ENCODE measurements at places on chromosomes 1 and 21.

GRCh38 chr1:24849672-24850295 is 80.3 kb downstream of the RUNX3 start:
- no peak for DNase-seq

- DNase-seq = no peak
Observed at GRCh38 chr1:15185617-15186016, 32.1 kb downstream of the TMEM51 start.

GRCh38 chr1:156673387-156674121 is 3.7 kb downstream of the NES start:
- DNase-seq = no peak

DNA sequence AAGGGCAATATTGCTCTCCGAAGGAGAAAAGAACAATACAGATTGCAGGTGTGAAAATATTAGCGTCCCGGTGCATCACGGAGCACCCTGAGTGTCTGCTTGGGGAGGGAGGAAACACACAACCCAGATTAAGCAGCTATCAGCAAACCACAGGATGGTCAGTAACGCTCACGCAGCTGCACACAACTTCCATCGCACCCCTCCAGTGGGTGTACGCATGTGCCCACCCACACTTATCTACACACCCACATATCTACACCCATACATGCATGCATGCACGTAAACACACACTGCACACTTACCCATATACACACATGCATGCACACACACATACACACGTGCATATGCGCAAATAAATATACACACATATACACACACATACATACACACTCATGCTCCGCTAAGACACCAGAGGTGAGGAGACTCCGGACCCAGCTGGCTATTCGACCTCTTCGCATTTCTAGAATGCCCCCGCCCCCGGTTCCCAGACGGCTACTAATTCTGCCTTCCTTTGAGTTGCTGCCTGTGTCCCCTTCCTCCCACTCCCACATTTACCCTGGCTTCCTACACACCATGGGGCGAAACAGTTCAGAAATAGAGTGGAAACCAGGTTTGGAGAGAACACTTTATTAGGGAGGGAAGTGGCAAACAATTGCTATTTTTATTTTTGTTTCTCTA is 26.2 kb downstream of the ITPKB start:
- no peak for DNase-seq

GRCh38 chr21:27817902-27818623 is 851.2 kb upstream of the ADAMTS5 start:
- no peak for DNase-seq

- DNase-seq = no peak
Observed at GRCh38 chr1:226779561-226779960, 40.5 kb upstream of the ITPKB start.

- DNase-seq = no peak
Observed at GRCh38 chr21:18354947-18355346, 48.6 kb downstream of the TMPRSS15 start.

DNA sequence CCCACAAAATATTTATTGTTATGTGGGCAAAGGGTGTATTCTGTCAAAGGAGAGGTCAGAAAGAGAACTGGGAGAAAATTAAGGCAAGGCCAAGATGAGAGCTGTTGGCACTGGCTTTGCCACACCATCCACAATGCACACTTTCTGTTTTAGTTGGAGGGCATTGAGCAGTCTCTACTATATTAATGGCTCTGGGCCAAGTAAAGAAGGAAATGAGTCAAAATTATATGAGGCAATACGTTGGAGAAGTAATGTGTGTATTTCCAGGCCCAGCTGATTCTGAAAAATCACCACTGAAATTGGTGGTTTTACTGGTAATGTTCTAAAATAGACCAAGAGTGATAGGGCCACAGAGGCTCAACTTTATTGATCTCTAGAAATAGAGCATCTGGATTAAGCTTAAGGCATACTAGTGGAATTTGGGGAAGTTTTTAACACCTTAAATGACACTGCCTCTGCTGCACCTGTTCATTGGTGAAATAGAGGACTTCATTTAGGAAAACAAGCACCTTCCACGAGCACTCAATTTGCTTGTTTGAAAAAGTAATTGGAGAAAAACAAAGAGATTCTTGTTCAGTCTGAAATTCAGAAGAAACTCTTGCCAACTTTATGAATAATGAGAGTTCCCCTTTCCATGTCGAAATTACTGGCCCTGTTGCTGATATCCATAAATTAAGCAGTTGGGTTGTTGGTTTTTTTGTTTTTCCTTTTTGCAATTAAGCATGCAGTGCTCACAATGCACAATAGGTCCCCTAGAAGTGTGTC is 424.9 kb downstream of the ADGRL2 start:
- DNase-seq = no peak

DNA sequence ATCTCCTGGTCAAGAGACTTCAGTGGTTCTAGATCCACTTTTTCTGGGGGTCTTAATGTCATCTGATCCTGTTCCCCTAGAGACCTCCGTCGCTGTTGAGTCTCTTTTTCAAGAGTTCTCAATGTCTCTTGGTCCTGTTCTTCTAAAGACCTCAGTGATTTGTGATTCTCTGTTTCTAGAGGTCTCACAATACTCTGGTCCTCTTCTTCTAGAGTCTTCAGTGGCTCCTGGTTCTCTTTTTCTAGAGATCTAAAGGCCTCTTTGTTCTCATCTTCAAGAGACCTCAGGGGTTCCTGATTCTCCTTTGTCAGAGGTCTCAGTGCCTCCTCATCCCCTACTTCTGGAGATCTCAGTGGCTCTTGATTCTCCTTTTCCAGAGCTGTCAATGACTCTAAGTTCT is 5.4 kb downstream of the NES start:
- DNase-seq = no peak

- no peak for DNase-seq
Observed at GRCh38 chr1:109821221-109821669, 57.5 kb upstream of the EPS8L3 start.

DNA sequence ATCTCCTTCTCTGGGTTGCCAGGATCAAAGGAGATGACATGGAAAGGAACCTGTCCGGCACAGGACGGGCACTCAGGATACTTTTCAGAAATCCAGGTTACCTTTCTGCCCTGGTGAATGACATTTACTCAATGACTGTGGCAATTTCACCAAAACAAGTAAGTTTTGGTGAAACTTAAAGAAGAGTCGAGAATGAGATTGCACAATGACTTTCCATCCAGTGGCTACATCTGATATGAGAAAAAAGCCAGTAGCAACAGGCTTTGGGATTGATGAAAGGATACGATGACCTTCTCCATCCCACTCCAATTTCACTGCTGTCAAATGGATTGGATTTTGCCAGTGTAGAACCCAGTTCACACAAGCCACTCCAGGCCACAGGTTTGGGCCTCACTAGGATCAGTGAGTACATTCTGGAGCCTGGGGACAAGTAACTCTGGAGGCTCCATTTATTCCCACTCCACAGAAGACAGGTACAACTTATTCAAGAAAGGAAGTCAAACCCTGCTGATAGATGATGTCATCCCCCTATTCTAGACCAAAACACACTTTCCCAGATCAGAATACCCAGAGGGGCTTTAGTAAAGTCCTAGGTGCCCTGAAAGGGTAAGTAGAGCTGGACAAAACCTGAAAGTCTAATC is 63.3 kb downstream of the PLPP3 start:
- no peak for DNase-seq

- no peak for DNase-seq
Observed at GRCh38 chr1:219330669-219331068, 157.0 kb downstream of the LYPLAL1 start.

DNA sequence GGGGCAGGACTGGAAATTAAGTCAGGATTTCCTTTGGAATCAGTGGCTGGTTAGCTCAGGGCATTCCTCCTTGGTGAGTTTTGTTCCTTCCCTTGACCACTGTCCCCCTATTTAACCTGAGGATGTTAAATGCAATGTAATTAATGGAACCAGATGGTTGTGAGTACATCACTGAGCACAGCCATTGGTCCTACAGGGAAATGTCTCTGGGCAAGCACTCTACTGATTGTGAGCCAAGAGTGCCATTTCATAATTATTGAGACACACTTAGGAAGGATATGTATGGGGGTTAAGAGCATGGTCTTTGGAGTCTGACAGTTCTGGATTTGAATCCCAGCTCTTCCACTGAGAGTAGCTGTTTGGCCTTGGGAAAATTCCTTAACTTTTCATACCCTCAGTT is 74.4 kb downstream of the SPAG17 start:
- no peak for DNase-seq

GRCh38 chr21:40173816-40174215 is 306.6 kb downstream of the PCP4 start:
- DNase-seq = no peak

DNA sequence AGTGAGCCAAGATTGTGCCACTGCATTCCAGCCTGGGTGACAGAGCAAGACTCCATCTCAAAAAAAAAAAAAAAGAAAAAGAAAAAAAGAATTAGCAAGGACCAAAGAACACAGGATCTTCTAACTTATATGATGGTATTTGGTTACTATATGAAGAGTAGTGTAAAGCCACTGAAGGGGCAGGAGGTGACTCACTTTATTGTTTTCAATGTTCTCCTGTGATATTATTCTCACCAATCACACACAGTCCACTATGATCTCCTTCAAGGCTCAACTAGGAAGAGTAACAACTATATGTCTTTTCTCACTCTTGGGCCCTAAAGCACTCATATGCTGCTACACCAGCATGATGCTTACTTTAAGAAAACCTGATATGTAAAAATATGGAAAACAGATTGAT is 26.7 kb downstream of the RC3H1 start:
- DNase-seq = no peak

- no peak for DNase-seq
Observed at GRCh38 chr1:172135978-172136610, 284.4 kb upstream of the C1orf105 start.

- no peak for DNase-seq
Observed at GRCh38 chr1:200291106-200291505, 118.7 kb downstream of the ZNF281 start.

- no peak for DNase-seq
Observed at GRCh38 chr1:18569251-18569650, 61.4 kb upstream of the PAX7 start.

DNA sequence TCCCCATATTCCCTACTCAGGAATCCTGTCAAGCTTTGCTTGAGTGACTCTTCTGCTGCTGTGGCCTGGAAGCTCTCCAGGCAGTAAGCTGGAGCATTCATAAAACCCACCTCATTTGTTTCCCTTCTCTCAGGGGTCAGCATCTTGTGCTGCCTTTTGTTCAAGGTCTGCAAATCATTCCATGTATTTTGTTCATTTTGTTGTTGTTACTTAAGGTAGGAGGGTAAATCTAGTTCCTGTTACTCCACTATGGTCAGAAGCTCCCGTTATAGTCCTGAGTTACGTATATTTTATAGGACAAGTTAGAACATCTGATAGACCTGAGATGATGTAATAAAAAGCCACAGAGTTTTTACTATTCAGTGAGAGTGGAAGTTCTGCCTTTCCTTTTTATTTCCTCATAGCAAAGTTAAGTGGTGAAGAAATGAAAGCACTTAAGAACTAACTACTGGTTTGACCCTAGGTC is 9.9 kb downstream of the SYNJ1 start:
- no peak for DNase-seq

DNA sequence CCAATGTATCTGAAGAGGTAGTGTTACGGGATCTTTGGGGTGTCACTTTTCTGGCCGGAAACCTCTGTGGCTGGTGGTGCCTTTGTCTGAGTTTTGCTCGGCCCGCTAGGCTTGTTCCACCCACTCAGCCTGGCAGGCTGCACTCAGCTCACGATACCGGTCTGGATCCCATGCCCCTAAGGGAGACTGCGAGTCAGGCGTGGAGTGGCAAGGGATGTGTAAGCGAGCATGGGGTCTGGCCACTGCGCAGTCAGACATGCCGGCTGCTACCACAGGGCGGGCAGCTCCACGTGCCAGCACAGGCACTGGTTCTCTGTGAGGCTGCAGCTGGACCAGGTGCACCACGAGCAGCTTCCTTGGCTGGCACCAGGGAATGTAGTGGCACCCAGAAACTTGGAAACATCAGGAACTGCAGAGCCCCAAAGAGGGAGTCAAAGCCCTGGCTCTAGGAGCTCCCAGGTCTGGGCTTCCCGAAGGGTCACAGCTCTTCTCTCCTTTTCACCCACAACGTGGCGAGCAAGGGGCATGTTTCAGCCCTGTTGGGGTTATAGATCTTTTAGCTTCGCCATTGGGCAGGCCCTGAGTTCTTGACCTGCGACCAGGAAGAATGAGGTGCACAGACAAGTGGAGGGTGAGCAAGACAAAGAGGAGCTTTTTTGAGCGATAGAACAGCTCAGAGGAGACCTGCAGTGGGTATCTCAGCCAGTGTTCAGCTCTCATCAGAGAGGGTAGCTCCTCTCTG is 23.8 kb upstream of the LRRC8C start:
- no peak for DNase-seq

- DNase-seq = no peak
Observed at GRCh38 chr1:153881751-153882150, 41.0 kb downstream of the GATAD2B start.

- no peak for DNase-seq
Observed at GRCh38 chr1:104932030-104932915, 1182.6 kb downstream of the AMY1C start.

GRCh38 chr1:204837440-204838084 is 33.1 kb upstream of the NFASC start:
- no peak for DNase-seq

DNA sequence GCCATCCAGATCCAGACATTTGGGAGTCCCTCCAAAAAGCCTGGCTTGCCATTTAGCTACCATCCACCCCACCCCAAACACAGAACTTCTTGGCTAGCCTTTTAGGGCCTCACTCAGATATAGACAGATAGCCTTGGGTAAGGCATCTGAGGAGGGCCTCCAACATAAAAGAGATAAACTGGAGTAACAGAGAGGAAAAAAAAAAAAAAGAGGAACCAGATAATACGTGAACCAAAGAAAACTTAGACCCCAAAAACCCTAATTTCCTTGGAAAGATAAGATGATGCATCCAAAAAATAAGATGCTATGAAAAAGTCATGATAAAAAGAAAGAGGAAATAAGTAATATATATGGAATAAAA is 19.8 kb upstream of the LSS start:
- DNase-seq = no peak

DNA sequence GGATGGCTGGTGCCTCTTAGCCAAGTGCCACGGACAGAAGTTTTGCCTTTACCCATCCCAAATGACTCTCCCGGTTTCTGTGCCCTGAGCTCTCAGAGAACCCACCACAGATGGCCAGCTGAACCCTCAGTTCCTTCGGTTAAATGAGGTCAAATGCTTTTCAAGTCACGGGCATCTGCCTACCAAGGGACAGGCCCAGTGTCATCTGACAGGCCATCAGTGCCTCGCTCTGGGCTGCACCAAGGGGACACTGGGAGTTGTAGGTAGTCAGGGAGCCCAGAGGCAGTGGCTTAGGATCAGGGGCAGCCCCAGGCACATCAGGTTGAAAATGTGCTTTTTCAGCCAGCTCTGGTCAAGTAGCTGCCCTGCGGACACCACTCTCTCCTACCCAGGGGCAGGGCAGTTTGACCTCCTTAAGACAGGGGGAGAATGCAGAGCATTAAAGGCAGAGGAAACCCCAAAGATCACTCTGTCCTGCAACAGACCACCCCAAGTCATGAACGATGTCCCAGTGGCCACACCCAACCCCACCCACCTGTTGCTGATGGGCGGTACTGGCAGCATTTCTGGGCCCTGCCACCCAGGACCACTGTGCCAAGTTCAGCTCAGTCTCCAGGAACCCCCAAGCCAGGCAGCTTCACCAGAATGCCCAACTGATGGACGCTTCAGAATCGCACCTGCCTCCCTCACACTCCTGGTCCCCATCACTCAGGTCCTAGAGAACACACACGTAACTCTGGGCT is 60.7 kb downstream of the CASZ1 start:
- no peak for DNase-seq

- DNase-seq = no peak
Observed at GRCh38 chr1:12163210-12163609, 3.6 kb upstream of the TNFRSF1B start.

Measured in hypothalamus (tissue), 51 donors.